ENCODE measurements at places on chromosomes 5 and 9. TPM values are rescaled to one million over a fixed set of nuclear protein-coding genes. Genes with fewer than 3 reads are reported as not detected.

The SLC6A19 gene
- not detected for total RNA-seq

The ZDHHC12 gene
- total RNA-seq = 102 TPM

GRCh38 chr5:117107859-117108258, 533.2 kb upstream of the SEMA6A start:
- H3K27ac ChIP-seq = no peak overlapping the region
- H3K27me3 ChIP-seq = no peaks in the 10 kb centered on the region
- no peaks in the 10 kb centered on the region for H3K4me1 ChIP-seq
- H3K36me3 ChIP-seq = no peaks in the 10 kb centered on the region
- DNase-seq = no peak

GRCh38 chr9:94554439-94555331, at the start of gene PCAT7:
Gene PCAT7, plus strand, starts transcription at chr9:94555083.
- DNase-seq = peak; percentile 87
- H3K4me1 ChIP-seq = peaks cover 5% of the 10 kb centered on the region
- peaks cover 11% of the 10 kb centered on the region for H3K36me3 ChIP-seq
- peak within 1 kb of the TSS; percentile 82 for H3K27ac ChIP-seq
- H3K27me3 ChIP-seq = no peaks in the 10 kb centered on the region

DNA sequence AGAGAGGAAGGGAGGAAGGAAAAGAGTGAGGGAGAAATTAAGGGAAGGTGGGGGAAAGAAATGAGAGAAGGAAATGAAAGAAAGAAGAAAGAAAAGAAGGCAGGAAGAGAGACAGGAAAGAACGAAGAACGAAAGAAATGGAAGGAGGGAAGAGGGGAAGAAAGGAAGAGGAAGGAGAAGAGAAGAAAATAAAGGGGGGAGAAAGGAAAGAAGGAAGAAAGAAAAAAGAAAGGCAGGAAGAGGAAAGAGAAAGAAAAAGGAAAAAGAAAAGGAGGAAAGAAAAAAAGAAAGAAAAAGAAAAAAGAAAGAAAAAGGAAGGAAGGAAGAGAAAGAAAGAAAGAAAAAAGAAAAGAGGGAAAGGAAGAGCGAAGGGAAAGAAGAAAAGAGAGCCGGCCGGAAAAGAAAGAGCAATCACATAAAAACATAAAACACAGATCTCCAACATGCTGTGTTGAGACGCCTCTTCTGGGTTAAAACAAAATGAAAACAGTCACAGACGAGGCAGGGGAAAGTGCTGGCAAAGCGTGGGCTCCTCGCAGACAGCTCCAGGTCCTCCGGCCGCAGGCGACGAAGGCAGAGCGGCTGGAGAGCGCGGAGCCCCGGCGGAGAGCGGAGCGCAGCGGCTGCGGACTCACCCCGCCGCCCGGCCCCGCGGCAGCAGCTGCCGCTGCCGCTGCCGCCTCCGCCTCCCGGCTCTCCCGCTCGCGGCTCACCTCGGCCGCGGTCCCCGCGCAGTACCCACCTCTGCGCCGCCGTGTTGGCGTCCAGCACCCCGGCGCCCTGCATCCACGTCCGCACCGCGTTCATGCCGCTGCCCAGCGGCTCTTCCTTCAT, 896 bp downstream of the EBF1 start:
- H3K27me3 ChIP-seq = peaks cover 30% of the 10 kb centered on the region
- no peaks in the 10 kb centered on the region for H3K36me3 ChIP-seq
- H3K4me1 ChIP-seq = no peaks in the 10 kb centered on the region
- no peak overlapping the region for H3K4me3 ChIP-seq

DNA sequence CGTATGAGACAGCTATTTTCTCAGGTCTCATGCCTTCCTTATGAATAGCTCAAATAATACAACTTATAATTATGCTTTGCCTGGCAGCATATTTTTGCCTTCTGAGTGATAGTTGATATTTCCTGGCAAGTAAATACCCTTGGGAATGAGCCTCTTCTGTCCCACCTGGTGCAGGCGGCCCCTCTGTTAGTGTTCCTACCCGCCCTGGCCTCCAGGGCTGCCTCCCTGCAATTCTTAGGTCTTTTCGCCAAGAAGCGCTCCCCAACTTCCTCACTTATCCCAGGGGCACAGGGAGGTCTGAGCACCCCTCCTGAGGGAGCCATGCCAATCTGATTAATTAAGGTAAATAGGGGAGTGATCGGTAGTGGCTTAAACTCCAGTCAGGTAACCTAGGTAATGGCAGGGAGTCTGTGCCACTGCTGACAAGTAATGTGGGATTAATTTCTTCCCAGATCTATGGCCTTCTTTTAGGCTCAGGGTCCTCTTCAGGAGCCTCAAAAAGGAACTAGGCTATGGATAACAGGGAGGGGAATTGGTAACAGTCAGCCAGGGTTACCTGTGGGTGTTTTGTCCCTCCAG, 81.5 kb downstream of the GALNT10 start:
- peaks cover 18% of the 10 kb centered on the region for H3K4me1 ChIP-seq
- no peaks in the 10 kb centered on the region for H3K27me3 ChIP-seq
- no peak for DNase-seq
- no peak overlapping the region for H3K27ac ChIP-seq

GRCh38 chr5:125597338-125597737, 825.9 kb upstream of the GRAMD2B start:
- H3K27ac ChIP-seq = no peak overlapping the region
- no peaks in the 10 kb centered on the region for H3K27me3 ChIP-seq
- no peaks in the 10 kb centered on the region for H3K4me1 ChIP-seq
- DNase-seq = no peak
- H3K4me3 ChIP-seq = no peak overlapping the region
- H3K36me3 ChIP-seq = no peaks in the 10 kb centered on the region

GRCh38 chr5:133142782-133143181, 91.0 kb downstream of the HSPA4 start:
- no peak overlapping the region for H3K4me3 ChIP-seq
- H3K27ac ChIP-seq = no peak overlapping the region
- no peaks in the 10 kb centered on the region for H3K4me1 ChIP-seq

DNA sequence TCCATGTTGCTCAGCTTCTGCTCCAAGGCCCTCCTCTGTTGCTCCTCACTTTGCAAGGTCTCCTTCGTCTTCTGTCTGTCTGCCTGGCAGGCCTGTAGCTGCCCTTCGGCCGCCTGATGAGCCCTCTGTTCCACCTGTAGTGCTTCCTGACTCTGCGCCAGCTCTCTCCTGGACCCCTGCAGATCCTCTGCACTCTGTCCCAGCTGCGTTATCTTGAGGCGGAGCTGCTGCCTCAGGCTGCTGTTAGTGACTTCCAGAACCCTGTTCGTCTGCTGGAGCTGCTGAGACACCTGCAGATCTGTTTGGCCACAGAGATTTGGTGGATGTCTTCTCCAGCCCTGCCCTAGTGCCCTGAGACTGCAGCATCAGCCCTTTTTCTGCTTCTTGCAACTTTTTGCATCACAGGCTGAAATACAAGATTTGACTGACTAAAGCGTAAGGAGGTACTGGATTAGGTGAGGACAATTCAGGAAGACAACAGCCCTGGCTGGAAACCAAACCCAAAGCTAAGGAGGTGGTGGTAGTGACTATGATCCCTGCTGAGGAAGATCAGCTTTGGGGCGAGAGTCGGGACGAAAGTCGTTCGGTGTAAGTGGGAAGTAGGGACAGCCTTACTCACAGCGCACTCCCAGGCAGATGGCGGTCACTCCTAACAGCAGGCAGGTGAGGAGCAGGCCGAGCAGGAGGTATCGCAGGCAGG, 2.1 kb downstream of the CD72 start:
- no peak for DNase-seq
- no peak overlapping the region for H3K4me3 ChIP-seq
- no peak overlapping the region for H3K27ac ChIP-seq
- no peaks in the 10 kb centered on the region for H3K27me3 ChIP-seq
- no peaks in the 10 kb centered on the region for H3K36me3 ChIP-seq

DNA sequence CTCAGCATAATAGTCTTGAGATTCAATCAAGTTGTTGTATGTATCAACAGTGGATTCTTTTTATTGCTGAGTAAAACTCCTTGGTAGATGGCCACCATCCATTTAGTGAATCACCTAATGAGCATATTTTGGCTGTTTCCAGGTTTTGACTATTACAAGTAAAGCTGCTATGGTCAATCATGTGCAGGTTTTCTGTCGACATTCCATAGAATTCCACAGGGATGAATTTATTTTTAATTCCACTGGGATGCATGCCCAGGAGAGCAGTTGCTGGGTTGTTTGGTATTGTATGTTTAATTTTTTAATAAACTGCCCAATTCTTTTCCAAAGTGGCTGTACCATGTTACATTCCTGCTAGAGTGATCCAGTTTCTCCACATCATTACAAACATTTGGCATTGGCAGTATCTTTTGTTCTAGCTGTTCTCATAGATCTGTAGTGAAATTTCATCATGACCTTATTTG, 10.5 kb upstream of the S1PR3 start:
- no peaks in the 10 kb centered on the region for H3K27me3 ChIP-seq
- DNase-seq = no peak
- H3K4me1 ChIP-seq = no peaks in the 10 kb centered on the region

Measured in PC-9 (cell line).